ENCODE measurements at places on chromosomes 4 and X.

DNA sequence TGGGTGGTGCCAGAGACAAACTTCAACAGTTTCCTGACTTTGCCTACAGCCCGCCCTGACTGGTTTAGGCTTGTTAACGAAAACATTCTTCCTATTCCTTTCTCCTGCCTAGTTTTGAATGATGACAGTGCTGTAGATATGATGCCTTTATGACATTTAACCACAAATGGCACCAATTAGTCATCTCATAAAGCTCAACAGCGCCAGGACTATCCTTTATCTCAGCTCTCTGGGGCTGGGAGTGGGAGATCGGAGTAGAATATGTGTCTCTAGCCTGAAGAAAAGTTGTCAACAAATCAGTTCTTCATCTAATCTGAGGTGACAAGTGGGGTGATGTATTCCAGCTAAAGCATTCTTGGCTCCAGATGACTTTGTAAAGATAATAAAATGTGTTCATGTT is 64.6 kb upstream of the SH3RF1 start:
- DNase-seq, result no peak

- no peak for DNase-seq
These were observed 513.7 kb downstream of the TLL1 start for GRCh38 chr4:166386491-166387360.

GRCh38 chr4:153529646-153530045 is 63.5 kb downstream of the TMEM131L start:
- no peak for DNase-seq

DNA sequence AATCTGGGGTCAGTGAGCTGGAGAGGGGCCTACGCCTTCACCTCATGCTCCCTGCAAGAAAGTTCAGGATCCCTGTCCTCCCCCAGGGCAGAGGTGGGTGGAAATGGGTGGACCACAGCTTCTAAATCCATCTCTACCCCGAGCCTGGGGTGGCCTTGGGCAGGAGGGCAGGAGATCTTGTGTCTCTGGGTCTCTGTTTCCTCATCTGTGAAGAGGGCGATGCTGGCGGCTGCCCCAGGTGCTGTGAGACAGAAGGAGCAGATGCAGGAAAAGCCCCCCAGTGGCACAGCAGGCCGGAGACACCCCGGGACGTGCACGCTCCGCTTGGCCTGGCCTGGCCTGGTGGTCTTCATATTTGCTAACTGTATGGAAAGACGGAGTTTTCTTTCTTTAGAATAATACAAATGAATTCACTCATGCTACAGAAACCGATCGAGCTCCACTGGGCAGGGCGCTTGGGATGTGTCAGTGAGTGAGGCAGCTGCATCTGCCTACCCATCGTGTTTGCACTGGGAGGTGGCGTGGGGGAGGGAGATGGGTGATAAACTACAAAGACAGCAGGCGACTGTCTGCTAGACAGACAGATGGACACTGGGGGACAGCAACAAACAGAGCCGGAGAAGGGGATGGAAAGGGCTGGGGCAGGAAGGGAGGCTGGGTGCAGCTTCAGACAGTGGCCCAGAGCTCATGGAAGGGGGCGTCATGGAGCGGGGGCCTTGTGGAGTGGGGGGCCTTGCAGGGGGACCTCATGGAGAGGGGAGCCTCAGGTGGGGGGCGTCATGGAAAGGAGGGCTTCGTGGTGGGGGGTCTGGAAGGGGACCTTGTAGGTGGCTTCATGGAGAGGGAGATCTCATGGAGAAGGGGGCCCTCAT is 136.2 kb downstream of the CPZ start:
- DNase-seq, result no peak

DNA sequence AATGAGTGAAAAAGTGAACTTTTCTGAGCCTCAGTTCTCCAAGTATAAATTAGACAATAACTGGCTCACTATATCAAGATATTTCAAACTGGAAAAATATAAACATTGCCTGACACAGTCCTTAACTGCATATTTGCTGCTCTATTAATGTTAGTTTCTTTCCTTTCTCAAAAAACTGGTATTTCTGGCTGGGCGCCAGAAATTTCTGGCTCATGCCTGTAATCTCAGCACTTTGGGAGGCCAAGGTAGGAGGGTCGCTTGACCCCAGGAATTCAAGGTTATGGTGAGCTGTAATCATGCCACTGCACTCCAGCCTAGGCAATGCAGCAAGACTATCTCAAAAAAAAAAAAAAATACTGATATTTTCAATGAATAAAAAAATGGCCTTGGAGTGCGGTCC is 227.0 kb downstream of the MAGEB17 start:
- no peak for DNase-seq

DNA sequence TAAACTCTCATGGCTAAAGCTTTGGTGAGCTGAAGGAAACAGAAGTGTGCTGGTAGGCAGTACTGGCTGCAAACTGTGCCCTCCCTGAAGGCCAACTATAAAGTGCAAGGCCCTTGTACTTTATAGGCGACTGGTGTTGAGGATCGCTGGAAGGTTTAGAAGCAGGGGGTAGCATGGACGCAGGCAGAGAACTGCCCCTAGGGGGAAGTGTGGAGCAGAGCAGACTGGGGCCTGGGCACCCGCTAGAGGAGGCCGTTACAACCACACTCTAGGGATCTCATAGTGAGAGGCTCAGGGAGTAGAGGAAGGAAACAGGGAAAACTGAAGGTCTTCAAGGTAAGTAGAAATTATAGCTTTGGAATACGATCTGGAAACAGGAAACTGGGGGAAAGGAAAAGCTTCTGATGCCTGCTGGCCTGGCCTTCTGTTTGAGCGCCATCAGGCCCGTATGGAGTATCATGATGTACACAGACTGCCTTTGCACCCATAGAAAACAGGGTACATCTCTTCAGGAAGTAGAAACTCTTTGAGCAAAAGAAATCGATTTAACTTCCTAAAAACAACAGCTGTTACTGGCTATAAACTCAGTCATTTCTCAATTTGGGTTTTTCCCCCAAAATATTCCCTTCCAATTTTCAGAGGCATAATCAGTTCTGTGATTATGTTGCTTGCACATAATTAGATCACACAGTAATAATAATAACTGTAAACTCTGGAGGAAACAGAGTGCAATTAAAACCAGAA is 23.9 kb upstream of the TMSB4X start:
- DNase-seq, result no peak

Data from stimulated activated CD4-positive, alpha-beta T cell treated with anti-CD3 and anti-CD28 coated beads, Interleukin-12 subunit alpha, Interleukin-12 subunit beta, amount 100 ng/mL, for 24 hours (primary cell).